ENCODE measurements at places on chromosomes 6 and 20. TPM values are rescaled to one million over a fixed set of nuclear protein-coding genes. Genes with fewer than 3 reads are reported as not detected.

DNA sequence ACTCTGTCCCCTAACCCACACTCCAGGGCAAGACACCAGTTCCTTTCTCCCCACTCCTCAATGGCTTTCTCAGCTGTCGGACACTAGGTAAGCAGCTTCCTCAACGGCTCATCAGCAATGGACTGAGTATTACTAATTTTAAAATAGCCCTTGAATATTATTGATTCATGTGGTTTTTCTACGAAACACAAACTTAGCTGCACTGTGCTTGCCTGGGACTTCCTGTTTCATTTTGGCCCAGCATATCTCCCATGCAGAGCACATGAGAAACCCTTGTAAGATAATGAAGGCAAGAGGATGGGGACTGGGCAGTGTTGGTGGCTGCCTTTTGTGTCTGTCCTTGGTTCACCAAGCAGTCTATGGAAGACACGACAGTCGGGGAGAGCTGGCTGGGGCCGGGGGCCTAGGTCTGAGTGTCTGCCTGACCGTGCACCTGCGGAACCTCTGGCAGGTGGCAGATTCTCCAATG is 48.9 kb downstream of the RNASET2 start:
- no peak overlapping the region for H3K4me3 ChIP-seq
- DNase-seq: no peak
- no peak overlapping the region for H3K27ac ChIP-seq
- H3K36me3 ChIP-seq: no peaks in the 10 kb centered on the region
- H3K27me3 ChIP-seq: peaks cover 2% of the 10 kb centered on the region

GRCh38 chr20:6829510-6830116 is 62.1 kb downstream of the BMP2 start:
- no peaks in the 10 kb centered on the region for H3K4me1 ChIP-seq
- no peaks in the 10 kb centered on the region for H3K27me3 ChIP-seq
- H3K27ac ChIP-seq: no peak overlapping the region
- DNase-seq: no peak
- no peaks in the 10 kb centered on the region for H3K36me3 ChIP-seq

DNA sequence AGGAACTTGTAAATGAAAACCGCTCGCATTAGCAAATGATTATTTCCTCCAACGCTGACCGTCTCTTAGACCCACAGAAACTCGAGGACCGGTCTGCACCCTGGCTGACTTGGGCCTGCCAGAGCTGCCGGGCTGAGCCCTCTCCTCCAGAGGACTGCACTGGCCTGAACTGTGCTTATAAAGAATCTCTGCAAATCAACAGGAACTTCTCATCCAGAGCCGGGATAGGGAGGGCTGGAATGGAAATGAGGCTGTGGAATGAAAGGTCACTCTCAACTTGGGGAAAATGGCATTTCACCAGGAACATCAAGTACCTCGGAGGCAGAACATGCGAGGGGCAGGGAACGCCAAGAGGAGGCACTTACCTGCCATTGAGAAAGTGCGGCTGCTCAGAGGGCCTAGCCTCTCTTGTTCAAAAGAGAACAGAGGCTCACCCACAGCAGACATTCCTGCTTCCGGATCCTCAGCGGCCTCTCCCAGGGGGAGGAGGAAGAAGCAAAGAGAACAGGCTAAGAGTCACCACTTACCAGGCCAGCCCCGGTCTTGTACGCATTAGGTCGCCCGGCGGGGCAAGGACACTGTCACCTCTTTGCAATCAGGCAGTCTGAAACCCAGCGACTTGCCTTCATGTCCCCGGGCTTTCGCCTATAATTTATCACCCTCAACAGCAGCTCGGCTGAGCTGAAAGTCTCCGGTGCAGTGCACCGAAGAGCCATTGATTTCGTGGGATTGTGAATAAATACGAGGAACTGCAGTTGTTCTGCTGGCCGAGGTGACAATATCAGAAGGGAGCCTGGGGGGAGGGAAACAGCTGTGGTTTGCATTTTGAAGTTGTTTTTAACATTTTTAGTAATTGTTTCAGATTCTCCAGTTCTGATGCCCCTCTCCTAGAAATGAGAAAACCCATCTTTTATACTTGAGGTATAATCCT is 37.6 kb downstream of the ZMYND8 start:
- no peaks in the 10 kb centered on the region for H3K27me3 ChIP-seq
- no peaks in the 10 kb centered on the region for H3K36me3 ChIP-seq
- peaks cover 59% of the 10 kb centered on the region for H3K4me1 ChIP-seq

GRCh38 chr6:168815229-168815628 is 374.2 kb downstream of the SMOC2 start:
- DNase-seq: no peak
- no peak overlapping the region for H3K27ac ChIP-seq

DNA sequence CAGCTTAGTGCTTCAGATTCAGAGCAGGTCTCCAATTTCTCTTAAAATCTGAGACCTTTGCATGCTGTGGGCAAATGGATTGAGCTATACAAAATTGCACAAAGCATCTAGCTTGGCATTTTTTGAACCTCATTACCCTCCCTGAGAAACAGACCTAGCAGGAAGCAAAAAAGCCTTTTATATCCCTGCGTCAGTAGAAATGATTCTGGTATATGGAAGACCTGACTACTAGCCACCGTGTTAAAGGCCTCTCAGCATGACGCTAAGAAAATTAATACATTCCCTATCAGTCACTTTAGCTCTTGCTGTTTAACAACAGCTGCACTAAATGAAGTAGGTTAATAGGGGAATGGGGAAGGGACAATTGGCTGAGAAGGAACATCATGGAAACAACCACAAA is 110.7 kb upstream of the SMLR1 start:
- H3K36me3 ChIP-seq: no peaks in the 10 kb centered on the region
- no peaks in the 10 kb centered on the region for H3K27me3 ChIP-seq
- no peak overlapping the region for H3K27ac ChIP-seq
- H3K4me1 ChIP-seq: no peaks in the 10 kb centered on the region
- H3K4me3 ChIP-seq: no peak overlapping the region

GRCh38 chr6:41914869-41915530 is 5.9 kb downstream of the MED20 start:
- peaks cover 11% of the 10 kb centered on the region for H3K4me1 ChIP-seq
- no peaks in the 10 kb centered on the region for H3K27me3 ChIP-seq
- no peak overlapping the region for H3K4me3 ChIP-seq
- peaks cover 9% of the 10 kb centered on the region for H3K36me3 ChIP-seq
- no peak for DNase-seq

GRCh38 chr6:17405944-17406245 is 12.5 kb downstream of the CAP2 start:
- H3K36me3 ChIP-seq: no peaks in the 10 kb centered on the region
- no peak overlapping the region for H3K4me3 ChIP-seq
- DNase-seq: no peak
- H3K27me3 ChIP-seq: no peaks in the 10 kb centered on the region

Gene GZF1
- total RNA-seq: 20.7 TPM

GRCh38 chr6:89378628-89379027 is 26.1 kb upstream of the UBE2J1 start:
- H3K4me3 ChIP-seq: no peak overlapping the region
- H3K36me3 ChIP-seq: peaks cover 20% of the 10 kb centered on the region
- no peak for DNase-seq
- no peaks in the 10 kb centered on the region for H3K27me3 ChIP-seq
- H3K27ac ChIP-seq: peak overlapping the region; percentile 75

- no peaks in the 10 kb centered on the region for H3K4me1 ChIP-seq
- H3K27me3 ChIP-seq: no peaks in the 10 kb centered on the region
- H3K4me3 ChIP-seq: no peak overlapping the region
- H3K36me3 ChIP-seq: no peaks in the 10 kb centered on the region
- no peak overlapping the region for H3K27ac ChIP-seq
- no peak for DNase-seq
Observed at GRCh38 chr20:18662279-18663040, 74.6 kb downstream of the DTD1 start.

GRCh38 chr20:22929661-22930060 is 105.5 kb upstream of the SSTR4 start:
- H3K4me3 ChIP-seq: no peak overlapping the region
- no peak for DNase-seq
- H3K36me3 ChIP-seq: no peaks in the 10 kb centered on the region

- H3K36me3 ChIP-seq: no peaks in the 10 kb centered on the region
- H3K27me3 ChIP-seq: no peaks in the 10 kb centered on the region
- H3K4me3 ChIP-seq: no peak overlapping the region
- H3K27ac ChIP-seq: no peak overlapping the region
- DNase-seq: no peak
- H3K4me1 ChIP-seq: no peaks in the 10 kb centered on the region
Observed at GRCh38 chr6:57276946-57277345, 40.5 kb upstream of the PRIM2 start.

GRCh38 chr6:82863781-82864180 is 201.9 kb downstream of the UBE3D start:
- no peaks in the 10 kb centered on the region for H3K4me1 ChIP-seq
- H3K27ac ChIP-seq: no peak overlapping the region
- H3K4me3 ChIP-seq: no peak overlapping the region
- no peaks in the 10 kb centered on the region for H3K27me3 ChIP-seq

DNA sequence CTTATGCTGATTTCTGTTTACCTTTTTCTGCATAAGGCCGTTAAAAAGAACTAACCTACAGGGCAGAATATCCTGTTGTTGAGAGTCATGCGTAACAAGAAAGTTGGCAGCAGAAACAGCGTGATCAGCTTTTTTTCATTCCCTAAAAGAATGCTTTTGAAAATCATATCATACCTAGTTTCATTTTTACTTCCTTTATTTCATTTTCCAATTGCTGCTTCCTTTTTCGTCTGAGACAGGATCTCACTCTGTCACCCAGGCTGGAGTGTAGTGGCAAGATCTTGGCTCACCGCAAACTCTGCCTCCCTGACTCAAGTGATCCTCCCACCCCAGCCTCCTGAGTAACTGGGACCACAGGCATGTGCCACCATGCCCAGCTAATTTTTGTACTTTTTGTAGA is 4.1 kb downstream of the CALHM6 start:
- H3K4me3 ChIP-seq: no peak overlapping the region
- no peaks in the 10 kb centered on the region for H3K4me1 ChIP-seq
- no peaks in the 10 kb centered on the region for H3K27me3 ChIP-seq
- DNase-seq: no peak
- H3K27ac ChIP-seq: no peak overlapping the region

GRCh38 chr6:110345025-110345424 is 13.1 kb downstream of the METTL24 start:
- H3K27ac ChIP-seq: no peak overlapping the region
- H3K27me3 ChIP-seq: no peaks in the 10 kb centered on the region
- no peak for DNase-seq
- H3K4me1 ChIP-seq: no peaks in the 10 kb centered on the region
- no peaks in the 10 kb centered on the region for H3K36me3 ChIP-seq
- no peak overlapping the region for H3K4me3 ChIP-seq

- no peaks in the 10 kb centered on the region for H3K36me3 ChIP-seq
- H3K27me3 ChIP-seq: no peaks in the 10 kb centered on the region
- H3K27ac ChIP-seq: no peak overlapping the region
Observed at GRCh38 chr20:6384956-6385486, 262.2 kb upstream of the FERMT1 start.

DNA sequence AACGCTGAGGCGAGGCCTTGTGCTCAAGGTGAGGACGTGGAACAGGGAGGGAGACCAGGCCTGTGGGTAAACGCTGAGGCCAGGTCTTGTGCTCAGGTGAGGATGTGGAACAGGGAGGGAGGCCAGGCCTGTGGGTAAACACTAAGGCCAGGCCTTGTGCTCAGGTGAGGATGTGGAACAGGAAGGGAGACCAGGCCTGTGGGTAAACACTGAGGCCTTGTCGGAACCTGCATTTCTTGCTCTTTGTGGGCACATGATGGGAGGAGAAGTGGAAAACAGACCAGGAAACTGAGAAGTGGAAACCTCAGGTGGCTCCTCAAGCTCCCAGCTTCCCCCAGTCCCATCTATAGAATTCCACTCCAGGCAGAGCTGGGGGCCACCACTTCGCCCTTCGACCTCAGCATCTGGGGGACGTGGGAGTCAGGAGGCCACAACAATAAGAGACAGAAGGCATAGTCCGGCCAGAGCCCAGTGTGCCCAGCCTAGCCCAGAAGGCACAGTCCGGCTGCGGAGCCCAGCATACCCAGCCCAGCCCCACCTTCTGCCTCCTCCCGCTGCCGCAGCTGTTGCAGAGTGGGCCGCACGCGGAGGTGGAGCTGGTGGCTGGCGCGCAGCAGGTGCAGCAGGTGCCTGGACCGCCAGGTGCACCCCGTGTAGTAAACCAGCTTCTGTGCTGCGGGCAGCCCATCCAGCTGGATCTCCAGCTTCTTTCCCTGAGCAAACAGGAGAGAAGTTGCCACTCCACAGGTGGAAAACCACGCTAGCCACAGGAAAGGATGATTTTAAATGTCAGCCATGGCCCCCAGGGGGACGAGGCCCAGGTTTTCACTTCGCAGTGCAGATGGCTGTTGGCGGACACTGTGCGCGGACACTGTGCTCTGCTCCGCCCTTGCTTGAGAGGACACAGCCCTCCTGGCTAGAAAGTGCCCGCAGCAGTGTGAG is 17.5 kb downstream of the FRMD1 start:
- no peaks in the 10 kb centered on the region for H3K27me3 ChIP-seq
- H3K36me3 ChIP-seq: no peaks in the 10 kb centered on the region
- H3K4me3 ChIP-seq: no peak overlapping the region

DNA sequence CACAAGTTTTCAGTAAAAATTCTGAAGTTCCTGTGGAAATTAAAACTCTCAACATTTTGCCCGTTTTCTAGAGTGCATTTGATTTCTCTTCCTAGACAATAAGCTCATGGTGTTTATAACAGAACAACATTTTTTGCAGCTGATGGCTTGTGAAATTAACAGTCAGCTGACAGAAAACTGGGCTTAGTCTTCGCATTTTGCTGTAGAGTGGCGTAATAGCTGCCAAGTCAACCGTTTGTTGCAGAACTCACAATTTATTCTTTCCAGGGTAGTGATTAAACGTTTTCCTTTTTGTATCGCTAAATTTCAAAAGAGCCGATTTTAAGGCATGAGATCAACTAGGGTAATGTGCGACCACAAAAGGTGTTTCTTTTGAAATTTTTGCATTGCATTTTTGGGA is 1.4 kb downstream of the SPO11 start:
- H3K36me3 ChIP-seq: no peaks in the 10 kb centered on the region
- H3K27ac ChIP-seq: no peak overlapping the region
- H3K4me1 ChIP-seq: no peaks in the 10 kb centered on the region
- H3K27me3 ChIP-seq: peaks cover 27% of the 10 kb centered on the region
- no peak for DNase-seq
- no peak overlapping the region for H3K4me3 ChIP-seq

DNA sequence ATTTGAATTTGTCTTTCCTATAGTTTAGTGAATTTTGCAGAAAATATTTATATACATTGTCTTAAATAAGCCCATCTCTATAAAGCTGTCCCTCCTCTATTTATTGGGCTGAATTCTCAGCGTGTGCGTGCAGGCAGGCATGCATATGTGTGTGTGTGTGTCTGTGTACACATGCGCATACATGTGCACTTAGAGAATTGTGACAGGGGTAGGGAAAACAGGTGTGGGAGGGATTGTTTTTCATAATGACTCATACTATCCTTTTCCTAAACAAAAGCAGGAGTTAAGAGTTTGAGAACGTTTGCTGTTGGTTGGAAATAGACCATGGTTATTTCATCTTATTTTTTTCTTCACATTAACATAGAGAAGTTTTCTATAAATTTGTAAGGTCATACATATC is 43.4 kb upstream of the FABP7 start:
- DNase-seq: no peak
- no peak overlapping the region for H3K4me3 ChIP-seq
- no peaks in the 10 kb centered on the region for H3K36me3 ChIP-seq
- H3K27ac ChIP-seq: no peak overlapping the region
- no peaks in the 10 kb centered on the region for H3K27me3 ChIP-seq

Measured in psoas muscle (tissue), 8 donors.